ENCODE measurements at places on chromosomes 16 and 17. TPM values are rescaled to one million over a fixed set of nuclear protein-coding genes. Genes with fewer than 3 reads are reported as not detected.

DNA sequence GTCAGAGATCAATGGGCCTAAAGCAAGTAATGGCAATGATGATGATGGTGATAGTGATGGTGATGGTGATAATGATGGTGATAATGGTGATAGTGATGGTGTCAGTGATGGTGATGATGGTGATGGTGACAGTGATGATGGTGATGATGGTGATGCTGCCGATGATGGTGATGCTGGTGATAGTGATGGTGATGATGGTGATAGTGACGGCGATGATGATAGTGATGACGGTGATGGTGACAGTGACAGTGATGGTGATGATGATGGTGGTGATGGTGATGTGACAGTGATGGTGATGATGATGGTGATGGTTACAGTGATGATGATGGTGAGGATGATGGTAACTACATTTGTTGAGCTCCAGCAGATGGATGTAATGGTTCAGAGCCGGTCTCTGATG is 30.8 kb upstream of the OR4D1 start:
- DNase-seq = no peak

Gene FOXL1
- 52.8 TPM for total RNA-seq

Gene PYDC1
- total RNA-seq = not detected

Gene KRT24
- not detected for total RNA-seq

DNA sequence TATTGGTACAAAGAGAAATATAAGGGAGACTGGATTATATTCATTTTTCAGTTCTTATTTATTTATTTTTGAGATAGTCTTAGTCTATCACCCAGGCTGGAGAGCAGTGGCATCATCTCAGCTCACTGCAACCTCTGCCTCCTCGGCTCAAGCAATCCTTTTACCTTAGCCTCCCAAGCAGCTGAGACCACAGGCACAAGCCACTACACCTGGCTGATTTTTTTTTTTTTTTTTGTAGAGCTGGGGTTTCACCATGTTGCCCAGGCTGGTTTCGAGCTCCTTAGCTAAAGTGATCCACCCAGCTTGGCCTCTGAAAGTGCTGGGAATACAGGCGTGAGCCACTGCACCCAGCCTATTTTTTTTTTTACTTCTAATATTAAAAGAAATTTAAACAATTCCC is 40.1 kb upstream of the USP7 start:
- no peak for DNase-seq

DNA sequence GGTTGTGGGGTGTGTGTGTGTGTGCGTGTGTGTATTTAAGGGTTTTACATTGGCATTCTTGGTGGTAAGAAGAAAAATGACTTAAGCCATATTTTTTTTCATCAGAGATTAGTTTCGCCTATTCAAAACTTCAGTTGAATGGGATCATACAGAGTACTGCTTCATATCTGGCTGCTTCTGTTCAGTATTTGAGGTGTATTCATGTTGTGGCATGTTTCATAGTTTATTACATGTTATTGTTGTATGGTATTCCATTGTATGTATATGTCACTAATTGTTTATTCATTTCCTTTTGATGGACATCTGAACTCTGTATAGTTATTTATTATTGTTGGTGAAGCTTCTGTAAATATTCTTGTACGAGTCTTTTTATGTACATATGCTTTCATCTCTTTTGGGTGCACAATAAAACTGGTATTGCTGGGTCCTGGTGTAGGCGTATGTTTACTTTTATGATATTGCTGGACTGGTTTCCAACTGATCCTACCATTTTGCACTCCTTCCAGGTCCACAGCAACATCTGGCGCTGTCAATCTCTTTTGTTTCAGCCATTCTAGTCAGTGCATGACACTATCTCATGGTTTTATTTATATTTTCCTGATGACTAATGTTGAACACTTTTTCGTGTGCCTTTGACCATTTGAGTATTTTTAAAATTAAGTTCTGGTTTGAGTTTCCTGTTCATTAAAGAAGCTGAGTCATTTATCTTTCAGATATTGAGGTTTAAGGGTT is 77.4 kb upstream of the MAF start:
- no peak for DNase-seq

- no peak for DNase-seq
Observed at GRCh38 chr16:87434146-87434667, 42.1 kb downstream of the MAP1LC3B start.

- no peak for DNase-seq
Observed at GRCh38 chr17:68777243-68777855, 176.2 kb upstream of the FAM20A start.

Gene STX1B
- total RNA-seq = 1.6 TPM

DNA sequence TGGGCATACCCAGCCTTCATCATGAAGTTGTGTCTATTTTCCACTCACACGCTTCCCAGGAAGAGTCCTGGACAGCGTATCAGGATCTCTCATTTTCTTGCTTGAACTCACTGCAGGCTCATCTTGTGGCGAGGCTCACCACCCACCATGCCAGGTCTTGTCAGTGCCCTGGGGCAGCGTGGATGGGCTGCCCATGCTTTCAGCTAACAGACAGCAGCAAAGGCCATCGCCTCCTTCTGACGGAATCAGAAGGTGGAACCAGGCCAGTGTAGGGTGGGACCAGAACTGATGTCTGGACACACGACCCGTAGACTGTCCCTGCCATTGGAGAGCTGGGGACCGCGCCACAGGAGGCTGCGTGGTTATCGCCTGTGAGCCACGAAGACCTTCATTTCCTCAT is 169.4 kb downstream of the FOXL1 start:
- DNase-seq = no peak

Gene MYH13
- total RNA-seq = not detected

Gene PTGES3L
- 2.0 TPM for total RNA-seq

Gene CCDC40
- 6.5 TPM for total RNA-seq

Gene NPIPB6
- 2.2 TPM for total RNA-seq

- no peak for DNase-seq
Observed at GRCh38 chr16:52407778-52408177, 139.2 kb downstream of the TOX3 start.

DNA sequence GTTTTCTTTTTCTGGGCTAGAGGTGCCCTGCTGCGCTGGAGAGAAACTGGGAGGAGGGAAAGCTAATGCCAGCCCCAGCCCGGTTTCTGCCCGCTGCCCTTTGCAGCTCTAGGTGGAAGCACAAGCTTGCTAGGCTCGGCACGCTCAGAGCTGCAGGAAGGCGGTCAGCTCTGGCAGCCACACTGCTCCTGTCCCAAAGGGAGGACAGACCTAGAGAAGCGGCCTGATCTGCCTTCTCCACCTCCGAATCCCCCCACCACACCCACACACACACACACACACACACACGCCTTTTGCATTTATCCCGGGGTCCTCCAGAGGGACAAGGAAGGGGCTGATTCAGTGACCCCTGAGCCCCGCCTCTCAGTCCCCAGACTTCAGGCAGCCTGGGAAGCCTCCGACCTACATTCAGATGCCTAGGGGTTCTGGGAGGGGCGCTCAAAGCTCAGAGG is 418.1 kb downstream of the SOX9 start:
- DNase-seq = no peak

Gene CRISPLD2
- 116 TPM for total RNA-seq

GRCh38 chr16:72963533-72964315 is 84.2 kb downstream of the ZFHX3 start:
- DNase-seq = no peak

Gene C16orf78
- not detected for total RNA-seq

- DNase-seq = no peak
Observed at GRCh38 chr17:63474174-63474573, 2.7 kb upstream of the ACE start.

Gene PTRH2
- 8.9 TPM for total RNA-seq

- DNase-seq = peak; percentile 76
Observed at GRCh38 chr16:14486520-14487303, 143.3 kb downstream of the PARN start.

GRCh38 chr16:15897834-15898254 is 9.4 kb upstream of the CEP20 start:
- DNase-seq = no peak

Gene RNF43
- under 0.01 TPM for total RNA-seq

DNA sequence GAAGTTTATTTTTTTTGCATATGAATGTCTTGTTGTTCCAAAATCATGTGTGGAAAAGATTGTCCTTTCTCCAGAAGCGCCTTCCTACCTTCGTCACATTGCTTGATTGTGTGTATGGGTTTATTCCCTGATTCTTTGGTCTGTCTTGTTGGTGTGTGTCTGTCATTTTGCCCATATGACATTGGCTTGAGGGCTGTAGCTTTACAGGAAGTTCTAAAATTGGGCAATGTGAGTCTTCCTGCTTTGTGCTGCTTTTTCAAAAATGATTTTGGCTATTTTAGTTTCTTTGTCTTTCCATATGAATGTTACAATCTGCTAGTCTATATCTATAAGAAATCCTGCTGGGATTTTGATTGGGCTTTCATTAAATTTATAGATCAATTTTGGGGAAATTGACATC is 217.2 kb downstream of the SNX29 start:
- DNase-seq = no peak

DNA sequence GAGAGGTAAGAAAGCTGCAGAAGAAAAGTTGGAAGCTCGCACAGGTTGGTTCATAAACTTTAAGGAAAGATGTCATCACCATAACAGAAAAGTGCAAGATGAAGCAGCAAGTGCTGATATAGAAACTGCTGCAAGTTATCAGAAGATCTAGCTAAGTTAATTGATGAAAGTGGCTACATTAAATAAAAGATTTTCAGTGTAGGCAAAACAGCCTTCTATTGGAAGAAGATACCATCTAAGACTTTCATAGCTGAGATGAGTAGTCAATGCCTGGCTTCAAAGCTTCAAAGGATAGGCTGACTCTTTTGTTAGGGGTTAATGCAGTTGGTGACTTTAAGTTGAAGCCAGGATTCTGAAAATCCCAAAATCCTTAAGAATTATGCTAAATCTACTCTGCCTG is 24.0 kb downstream of the CYLD start:
- DNase-seq = no peak

DNA sequence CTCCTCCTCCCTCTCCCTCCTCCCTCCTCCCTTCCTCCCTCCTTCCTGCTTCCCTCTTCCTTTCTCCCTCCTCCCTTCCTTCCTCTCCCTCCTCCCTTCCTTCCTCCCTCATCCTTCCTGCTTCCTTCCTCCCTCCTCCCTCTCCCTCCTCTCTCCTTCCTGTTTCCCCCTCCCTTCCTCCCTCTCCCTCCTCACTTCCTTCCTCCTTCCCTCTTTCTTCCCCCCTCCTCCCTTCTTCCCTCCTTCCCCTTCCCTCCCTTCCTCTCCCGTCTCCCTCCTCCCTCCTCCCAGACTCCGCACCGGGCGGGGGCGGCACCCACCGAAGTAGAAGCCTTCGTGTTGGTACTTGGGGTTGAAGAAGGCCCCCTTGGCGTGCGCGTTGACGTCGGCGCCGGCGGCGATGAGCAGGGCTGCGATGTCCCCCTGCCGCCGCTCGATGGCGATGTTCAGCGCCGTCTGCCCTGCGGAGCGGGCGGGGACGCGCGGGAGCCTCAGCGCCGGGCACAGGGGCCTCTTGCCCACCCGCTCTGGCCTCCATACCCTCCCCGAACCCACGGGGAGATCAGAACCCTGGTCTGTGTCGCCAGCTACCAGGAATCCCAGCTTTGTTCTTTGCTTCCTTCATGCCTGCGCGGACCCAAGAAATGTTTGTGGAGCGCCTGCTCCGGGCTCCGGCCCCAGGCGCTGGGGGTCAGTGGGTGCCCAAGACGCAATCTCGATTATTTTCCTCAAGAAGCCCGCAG is 22.2 kb downstream of the TRPV3 start:
- no peak for DNase-seq

GRCh38 chr17:34758718-34759117 is 179.3 kb downstream of the TMEM132E start:
- DNase-seq = no peak

- no peak for DNase-seq
Observed at GRCh38 chr16:3071655-3072054, 6.2 kb downstream of the IL32 start.

Gene CDH13
- total RNA-seq = 228 TPM

DNA sequence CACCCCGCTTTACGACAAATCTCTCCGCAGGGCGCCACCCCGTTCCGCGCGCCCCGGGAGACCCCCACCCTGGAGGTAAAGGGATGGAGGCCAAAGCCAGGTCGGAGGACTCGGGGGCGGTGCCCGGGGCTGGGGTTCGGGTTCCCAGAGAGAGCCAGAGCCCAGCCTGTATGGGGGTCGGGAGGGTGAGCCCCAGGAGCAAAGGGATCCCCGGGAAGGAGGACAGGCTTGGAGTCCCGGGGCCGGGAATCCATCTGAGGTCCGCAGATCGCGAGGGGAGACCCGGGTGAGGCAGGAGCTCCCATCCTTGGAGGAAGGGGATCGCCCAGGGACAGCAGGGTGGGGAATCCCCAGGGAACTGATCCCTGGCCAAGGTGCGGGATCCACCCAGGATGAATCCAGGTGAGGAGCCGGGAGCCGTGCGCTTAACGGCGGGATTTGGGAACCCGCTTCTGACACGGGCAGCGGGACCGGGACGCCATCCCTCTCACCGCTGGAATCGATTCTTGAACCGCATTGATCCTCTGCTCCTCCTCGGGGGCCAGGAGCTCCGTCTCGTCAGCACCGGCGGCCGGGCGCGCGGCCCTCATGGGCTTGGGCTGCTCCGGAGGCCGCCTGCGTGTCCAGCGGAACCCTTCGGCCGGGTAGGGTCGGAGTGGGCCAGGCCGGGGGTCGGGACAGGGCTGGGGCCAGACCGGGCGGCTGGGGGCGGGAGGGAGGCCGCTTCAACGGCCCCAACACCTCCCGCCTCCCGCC is at the start of gene MMD:
Gene MMD (minus strand): TSS at position 657 of the 756 bp plus-strand sequence. CDS start 140 bp downstream, at position 517.
- no peak for DNase-seq

- DNase-seq = no peak
Observed at GRCh38 chr17:44417553-44417952, 28.1 kb upstream of the ITGA2B start.

Gene TEKT3
- not detected for total RNA-seq

GRCh38 chr17:33602981-33603380 is 309.9 kb upstream of the ASIC2 start:
- no peak for DNase-seq

Gene TAC4
- total RNA-seq = not detected

GRCh38 chr16:67880584-67880983 is 4.1 kb upstream of the NRN1L start:
- no peak for DNase-seq

Gene MYH1
- not detected for total RNA-seq

Gene HOXB7
- total RNA-seq = 0.63 TPM

Gene NKD1
- 41.7 TPM for total RNA-seq

All from thoracic aorta (tissue), 2 donors.